ENCODE measurements at places on chromosomes 4 and X.

DNA sequence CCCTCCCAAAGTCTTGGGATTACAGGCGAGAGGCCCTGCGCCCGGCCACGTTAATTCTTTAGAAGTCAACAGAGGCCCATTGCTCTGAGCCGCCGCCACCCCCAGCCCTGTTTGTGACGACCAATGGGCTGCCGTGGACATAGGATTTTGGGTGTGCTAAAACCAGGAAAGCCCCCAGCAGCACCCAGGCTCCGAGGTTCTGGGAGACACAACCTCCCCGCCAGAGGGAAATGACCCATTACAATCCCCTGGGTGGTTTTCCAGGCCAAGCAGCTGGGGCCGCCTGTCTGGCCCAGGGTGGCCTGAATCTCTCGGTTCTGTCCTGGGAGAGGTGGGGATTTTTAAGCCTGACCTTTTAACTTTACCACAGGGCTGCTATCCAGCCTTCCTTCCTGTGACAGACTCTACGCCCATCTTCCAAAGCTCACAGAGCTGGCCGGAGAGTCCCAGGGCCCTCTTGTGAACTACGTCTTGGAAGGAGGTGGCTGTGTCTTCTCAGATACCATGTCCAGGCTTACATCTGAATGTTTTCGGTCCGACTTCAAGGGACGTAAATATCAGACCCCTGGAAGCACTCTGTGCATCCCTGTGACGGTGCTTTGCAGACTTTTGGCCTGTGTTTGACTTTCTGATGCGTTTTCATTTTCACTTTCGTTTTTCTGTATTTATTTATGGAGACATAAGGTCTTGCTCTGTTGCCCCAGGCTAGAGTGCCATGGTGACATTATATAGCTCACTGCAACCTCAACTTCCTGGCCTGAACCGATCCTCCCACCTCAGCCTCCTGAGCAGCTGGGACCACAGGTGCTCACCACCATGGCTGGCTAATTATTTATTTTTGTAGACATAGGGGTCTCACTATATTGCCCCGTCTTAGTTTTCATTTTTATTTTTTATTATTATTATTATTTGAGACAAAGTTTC, 36.0 kb downstream of the P2RY8 start:
- no peak for DNase-seq

DNA sequence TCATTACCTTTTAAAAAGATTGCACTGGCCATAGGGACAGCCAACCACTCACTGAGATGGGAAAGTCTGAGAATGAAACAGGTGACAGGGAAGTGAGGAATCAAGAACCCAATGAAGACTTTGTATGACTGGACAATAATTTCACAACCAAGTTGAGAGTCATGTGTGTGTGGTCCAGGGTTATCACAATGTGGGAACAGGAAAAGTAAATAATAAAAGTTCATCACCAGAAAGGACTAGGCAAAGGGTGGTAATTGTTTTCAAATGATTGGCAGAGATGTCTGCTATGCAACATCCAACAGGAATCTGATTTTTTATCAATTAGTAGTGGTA, 129.3 kb downstream of the AMELX start:
- DNase-seq = no peak

DNA sequence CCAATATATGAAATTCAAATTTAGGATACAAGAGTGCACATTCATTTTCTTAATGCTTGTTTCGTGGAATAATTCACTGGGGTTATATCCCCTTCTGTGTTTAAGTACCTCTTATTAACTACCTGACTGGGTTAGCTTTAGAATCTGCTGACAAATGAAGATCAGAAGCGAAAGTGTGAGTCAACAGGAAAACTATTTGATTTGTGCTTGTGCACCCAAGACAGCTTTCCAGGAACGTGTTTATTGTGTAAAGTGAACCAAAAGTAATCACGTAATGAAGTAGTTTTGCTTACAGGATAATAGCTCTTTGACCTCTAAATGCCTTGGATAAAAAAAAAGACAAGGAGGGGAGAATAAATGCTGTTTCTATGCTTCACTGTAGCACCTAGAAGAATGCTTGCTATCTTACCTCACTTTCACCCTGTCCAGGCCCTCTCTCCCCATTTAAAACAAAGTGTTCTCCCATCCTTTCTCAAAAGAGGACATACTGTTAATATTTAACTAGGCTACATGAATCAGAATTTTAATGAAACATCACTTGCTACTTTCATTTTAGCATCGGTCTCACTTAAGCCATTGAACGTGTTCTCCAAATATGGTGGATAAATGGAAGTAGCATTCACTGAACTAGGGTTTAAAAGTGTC, 141.9 kb downstream of the THOC2 start:
- no peak for DNase-seq

DNA sequence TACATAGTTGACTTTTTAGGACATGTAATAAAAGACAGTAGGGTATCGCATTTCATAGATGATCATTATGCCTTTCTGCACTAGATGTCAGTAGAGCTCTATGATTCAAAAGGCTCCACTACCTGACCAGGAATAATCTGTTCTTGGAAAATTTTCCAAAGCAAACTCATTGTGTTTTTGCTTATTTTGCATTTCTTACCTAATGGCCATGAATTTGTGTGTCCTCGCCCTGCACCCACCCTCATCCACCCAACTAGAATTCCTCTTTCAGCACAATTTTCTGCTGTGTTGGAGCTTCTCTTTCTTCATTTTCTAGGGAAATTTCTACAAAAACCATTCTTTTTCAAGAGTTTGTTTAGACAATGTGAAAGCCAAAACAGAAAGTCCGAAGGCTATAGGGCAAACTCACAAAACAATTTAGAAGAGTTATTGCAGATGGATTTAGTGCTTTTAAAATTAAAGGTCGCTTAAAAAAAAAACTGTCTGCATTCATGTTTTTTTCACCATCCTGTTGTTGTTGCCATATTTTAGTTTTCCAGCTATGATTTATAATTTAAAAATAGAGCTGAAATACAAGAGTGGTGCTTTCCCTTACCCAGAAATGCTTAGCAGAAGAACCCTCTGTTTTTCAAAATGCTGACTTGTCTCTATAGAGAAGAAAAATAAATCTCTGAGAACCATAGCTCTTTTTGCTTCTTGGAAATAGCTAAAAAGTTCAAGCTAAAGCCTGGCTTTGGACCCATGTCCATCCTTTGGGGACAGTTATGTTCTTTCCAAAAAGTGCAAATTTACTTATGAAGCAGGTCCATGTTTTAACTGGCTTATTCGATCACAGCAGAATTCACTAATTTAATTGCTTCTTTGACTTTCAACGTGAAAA, 183.7 kb downstream of the SPATA18 start:
- DNase-seq = no peak

DNA sequence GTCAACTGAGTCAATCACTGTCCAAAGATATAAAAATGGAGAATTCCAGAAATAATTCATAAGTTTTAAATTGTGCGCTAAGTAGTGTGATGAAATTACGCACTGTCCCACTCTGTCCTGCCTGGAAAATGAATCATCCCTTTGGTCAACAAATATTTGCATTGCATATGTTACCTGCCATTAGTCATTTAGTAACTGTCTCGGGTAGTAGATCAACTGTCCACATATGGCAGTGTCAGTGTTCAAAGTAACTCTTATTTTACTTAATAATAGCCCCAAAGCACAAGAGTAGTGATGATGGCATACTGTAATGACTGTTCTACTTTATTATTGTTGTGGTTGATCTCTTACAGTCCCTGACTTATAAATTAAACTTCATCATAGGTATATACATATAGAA, 3.4 kb downstream of the YTHDC1 start:
- DNase-seq = no peak

DNA sequence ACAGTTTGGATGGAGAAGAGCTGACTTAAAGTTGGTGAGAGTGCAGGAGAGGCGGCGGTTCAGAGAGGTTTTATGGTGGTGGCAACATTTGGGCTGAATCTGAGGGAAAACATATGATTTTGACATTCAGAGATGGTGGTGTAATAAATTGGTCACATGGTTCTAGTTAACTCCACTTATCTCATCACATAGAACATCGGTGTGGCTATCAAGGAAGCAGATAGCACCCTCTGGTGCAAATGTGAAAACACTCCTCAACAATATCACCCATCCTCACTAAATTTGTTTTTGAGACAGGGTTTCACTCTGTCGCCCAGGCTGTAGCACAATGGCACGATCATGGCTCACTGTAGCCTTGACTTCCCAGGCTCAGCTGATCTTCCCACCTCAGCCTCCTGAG, 28.8 kb downstream of the SUPT20HL2 start:
- no peak for DNase-seq

DNA sequence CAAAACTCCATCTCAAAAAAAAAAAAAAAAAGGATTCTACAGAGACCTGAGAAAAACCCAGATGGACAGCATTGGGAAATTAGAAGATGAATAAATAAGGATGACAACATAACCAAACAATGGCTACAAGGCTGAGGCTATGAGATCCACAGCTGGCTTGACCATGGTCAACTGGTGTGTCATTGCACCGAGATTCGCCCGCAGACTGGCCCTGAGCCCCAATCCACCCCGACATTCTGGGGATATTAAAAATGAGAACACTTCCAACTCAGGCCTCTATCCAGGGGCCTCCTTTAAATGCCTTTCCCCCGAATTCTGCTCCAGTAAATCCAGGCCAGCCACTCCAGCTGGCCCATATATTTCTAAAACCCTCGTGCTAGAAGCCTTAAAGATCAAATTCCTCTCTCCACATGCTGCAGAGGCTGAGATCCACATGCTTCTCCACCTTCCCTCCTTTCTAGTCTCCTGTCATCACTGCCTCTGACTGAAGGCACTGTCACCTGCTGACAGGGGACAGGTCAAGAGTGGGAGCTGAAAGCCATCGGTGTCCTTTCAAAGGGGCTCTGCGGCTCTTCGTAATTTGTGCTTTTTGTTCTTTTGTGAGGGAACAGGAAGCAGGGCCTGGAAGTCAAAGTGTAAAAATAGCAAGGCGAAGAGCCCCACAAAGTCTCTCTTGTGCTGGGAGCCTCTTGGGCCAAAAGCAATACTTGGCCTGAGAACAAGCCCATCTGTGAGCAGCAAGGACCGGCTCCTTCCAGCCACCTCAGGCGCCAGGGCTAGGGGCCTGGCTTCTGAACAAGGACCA, 203.7 kb downstream of the NSUN7 start:
- no peak for DNase-seq

DNA sequence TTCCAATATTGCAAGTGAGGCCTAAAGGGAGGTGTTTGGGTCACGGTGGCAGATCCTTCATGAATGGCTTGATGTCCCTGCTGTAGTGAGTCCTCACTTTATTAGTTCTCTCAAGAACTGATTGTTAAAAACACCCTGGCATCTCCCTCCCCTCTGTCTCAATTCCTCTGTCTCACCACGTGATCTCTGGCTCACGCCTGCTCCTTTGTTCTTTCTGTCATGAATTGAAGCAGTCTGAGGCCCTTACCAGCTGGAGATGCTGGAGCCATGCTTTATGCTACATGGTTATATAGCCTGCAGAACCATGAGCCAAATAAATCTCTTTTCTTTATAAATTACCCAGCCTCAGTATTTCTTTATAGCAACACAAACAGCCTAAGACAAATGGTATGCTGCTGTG, 980.7 kb upstream of the GRIA3 start:
- DNase-seq = no peak

DNA sequence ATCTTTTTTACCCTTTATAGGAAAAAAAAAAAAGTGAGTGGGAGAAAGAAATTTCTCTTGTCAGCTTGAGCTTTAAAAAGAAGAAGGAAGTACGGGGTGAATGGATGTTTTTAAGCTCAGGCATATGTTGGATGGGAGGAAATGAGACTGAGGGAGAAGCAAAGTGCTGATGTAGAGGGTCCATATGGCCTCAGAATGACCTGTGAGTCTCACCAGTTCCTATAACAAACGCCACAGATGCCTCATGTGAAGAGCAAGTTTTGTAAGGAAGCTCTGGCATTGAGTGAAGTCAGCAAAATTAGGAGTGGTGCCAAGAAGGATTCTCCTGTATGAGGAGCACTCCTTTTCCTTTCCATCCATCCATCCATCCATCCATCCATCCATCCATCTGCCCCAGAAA, 214.6 kb downstream of the PTTG2 start:
- no peak for DNase-seq

DNA sequence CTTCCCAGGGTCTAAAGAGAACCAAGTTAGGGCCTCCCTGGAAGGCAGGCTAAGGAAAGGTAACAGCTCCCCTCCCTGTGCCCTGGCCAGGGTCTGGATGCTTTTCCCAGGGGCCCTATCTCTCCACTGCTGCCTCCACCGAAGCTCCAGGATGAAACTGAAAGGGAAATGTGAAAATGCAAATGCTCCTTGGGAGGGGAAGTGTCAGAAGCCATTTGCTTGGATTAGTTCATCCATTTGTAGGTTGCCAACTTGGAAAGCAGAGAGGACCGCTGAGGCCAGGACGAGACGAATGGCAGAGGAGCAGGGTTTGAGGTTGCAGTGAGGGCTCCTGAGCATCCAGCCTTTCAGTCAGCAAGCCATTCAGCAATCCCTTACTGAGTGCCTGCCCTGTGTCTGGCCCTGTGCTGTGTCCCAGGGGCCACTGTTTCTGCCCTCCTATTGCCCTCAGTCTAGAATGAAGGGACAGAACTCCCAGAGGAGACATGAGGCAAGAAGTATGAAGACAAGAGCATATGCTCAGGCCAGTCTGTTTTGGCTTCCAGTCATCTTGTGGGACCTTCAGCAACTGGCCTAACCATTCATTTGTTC, 45.9 kb upstream of the PGRMC1 start:
- DNase-seq = no peak

GRCh38 chrX:51420610-51421009, 75.8 kb downstream of the NUDT11 start:
- DNase-seq = no peak

GRCh38 chr4:187183346-187183745, 459.7 kb upstream of the FAT1 start:
- no peak for DNase-seq

DNA sequence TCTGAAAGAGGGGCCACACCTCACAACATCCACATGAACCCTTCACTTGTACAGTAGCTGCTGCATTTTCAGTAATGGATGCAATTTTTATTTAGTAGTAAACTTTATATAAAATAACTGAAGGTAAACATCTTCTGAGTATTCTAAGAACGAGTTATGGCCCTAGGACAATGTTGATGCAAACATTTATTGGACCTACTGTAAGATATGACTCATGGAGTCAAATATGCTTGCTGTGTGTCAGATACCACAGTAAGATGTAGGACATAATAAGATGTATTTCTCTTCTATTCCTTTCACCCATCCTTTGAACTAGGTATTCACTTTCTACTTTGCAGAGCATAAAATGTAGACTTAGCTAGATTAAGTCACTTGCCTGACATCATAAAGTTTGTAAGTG, 87.6 kb downstream of the TEX13C start:
- no peak for DNase-seq

DNA sequence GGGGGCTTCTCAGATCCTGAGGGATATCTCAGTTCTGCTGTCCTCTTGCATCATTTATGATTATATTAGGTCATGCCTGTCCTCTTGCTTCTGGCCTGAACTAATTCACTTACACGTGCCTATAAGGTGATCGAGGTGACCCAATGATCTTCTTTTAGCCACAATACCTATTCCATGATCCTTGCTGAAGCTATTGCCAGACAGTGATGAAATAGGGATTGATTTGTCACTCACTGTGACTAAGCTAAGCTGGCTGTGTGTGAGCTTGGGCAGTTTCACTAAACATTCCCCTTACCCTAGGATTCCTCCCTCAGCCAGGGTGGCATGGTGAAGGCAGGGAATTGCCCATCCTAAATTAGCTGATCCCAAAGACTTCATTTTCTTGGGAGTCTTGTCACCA, 19.0 kb downstream of the HADH start:
- DNase-seq = no peak
